Inflammatory macrophage (primary cell): ENCODE measurements at places on chromosomes 12 and 14.
A peak's percentile ranks its signal among the peaks of the same experiment; 100 is the strongest.

- no peak for DNase-seq
Observed at GRCh38 chr12:10397296-10397695, 7.5 kb upstream of the KLRK1 start.

- no peak for DNase-seq
Observed at GRCh38 chr14:36718216-36718615, 56.6 kb downstream of the PAX9 start.

- no peak for DNase-seq
Observed at GRCh38 chr12:24600551-24600950, 348.4 kb downstream of the BCAT1 start.

DNA sequence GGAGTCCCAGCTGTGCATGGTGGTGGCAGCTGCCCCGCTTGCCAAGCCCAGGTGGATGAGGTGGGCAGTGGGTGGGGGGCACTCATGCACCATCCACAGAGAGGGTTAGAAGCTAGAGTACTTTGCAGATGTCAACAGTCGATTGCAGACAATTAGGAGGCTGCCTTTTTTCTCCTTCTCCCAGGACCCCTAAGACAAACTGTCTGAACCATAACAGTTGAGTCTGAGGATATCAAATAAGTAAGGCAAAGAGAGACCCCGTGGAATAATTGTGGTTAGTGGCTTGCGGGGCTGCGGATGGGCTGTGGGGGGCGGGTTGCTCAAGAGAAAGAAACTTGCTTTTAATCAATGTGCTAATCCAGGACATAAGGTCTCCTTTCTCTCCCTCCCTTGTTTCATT, 926.2 kb downstream of the VRK1 start:
- no peak for DNase-seq

- DNase-seq = no peak
Observed at GRCh38 chr12:56633468-56634241, 3.5 kb upstream of the BAZ2A start.

- DNase-seq = no peak
Observed at GRCh38 chr14:69711065-69711464, 55.9 kb upstream of the SRSF5 start.

DNA sequence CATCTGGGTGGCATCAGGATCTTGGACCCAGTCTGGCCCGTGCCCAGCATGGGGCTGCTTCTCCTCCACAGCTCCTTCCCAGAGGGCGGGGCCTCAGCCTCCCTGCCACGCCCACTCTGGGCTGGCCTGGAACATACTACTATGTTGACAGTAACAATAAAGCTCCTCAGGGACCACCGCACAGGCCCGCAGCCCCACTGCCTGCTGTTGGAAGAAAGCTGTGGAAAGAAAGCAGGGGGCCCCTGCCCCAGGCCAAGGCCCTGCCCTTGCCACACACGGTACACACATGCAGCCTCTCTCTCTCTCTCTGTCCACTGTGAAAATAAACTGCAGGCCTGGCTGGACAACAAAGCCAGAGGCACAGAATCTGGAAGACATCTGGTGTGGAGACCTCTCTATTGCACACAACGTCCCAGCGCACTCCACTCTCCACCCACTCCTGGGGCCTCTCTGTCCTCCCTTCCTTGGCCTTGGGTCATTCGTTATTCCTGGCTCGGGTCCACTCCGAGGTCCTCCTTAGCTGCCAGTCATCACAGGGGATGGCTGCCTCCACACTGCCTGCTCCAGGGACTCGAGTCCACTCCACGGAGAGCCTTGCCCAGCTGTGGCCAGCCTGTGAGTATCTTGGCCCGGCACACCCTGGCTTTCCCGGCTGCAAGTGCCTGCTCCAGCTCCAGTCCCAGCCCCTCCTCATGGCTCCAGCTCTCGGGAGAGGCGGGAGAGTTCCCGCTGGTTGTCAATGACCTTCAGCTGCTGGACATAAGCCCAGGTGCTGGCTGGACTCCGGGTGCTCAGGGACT, 11.8 kb upstream of the ENDOU start:
- DNase-seq = no peak

DNA sequence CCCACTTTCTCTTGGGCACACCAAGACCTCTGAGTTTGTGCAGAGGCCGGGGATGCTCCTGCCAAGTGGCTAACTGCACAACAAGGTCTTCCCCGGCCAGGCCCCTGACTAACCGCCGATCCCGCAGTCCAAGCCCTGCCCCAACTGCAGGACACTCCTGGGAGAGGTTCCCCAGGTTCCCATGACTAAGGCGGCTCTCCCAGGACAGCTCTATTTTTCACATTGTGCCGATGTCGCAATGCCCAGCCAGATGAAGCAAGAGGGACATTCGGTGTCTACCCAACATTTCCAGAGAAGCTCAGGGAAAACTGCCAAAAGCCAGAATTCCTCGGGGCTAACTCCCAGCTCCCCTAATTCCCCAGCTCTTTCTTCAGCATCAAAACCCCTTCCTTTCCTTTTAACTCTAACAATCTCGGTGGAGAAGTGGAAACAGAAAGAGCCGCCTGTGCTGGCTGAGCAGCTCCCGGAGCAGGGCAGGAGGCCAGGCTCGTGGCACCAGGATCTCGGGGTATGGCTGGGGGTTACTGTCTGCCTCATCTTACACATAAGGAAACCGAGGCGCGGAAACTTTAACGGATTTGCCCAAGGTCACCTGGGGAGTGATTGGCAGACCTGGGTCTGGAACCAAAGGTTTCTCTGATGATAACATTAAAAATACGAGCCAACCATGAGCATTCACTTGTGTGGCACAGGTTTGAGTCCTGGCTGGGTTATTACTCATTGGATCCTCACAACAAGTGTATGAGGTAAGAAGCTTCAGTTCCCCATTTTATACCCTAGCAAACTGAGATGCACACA, 318.2 kb downstream of the BCL11B start:
- DNase-seq = peak; percentile 47

DNA sequence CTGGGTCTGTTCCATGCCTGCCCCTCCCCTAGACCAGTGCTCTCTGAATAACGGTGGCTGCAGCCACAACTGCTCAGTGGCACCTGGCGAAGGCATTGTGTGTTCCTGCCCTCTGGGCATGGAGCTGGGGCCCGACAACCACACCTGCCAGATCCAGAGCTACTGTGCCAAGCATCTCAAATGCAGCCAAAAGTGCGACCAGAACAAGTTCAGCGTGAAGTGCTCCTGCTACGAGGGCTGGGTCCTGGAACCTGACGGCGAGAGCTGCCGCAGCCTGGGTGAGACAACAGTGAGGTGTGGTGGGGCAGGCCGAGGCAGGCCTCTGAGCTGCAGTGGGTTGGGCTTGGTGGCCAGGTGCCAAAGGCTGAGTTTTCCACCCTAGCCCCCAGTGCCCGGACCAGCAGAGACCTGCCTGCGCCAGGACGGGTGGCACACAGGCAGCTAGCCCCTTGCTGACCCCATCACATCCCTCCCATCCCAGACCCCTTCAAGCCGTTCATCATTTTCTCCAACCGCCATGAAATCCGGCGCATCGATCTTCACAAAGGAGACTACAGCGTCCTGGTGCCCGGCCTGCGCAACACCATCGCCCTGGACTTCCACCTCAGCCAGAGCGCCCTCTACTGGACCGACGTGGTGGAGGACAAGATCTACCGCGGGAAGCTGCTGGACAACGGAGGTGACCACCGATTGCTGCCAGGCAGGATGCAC, 28.2 kb upstream of the LRP1-AS start:
- peak; percentile 75 for DNase-seq

DNA sequence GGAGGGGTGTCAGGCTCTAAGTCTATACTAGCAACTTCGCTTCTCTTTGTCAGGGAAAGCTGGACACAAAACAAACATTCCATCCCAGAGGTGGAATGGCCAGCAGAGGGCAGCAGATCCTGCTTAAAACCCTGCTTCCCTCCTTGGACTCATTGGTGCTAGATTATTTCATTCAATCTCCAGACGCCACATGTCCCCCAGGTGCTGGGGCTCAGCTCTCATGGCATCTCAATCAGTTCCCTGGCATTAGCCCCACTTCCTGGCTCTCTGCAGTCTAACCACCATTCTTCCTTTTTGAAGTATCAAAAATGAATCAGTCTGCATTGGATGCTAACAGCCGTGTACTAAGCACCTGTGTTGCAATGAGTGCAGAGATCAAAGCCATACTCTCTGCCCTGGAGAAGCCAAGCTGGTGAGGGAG, 8.1 kb upstream of the PPP1R1A start:
- peak; percentile 60 for DNase-seq

DNA sequence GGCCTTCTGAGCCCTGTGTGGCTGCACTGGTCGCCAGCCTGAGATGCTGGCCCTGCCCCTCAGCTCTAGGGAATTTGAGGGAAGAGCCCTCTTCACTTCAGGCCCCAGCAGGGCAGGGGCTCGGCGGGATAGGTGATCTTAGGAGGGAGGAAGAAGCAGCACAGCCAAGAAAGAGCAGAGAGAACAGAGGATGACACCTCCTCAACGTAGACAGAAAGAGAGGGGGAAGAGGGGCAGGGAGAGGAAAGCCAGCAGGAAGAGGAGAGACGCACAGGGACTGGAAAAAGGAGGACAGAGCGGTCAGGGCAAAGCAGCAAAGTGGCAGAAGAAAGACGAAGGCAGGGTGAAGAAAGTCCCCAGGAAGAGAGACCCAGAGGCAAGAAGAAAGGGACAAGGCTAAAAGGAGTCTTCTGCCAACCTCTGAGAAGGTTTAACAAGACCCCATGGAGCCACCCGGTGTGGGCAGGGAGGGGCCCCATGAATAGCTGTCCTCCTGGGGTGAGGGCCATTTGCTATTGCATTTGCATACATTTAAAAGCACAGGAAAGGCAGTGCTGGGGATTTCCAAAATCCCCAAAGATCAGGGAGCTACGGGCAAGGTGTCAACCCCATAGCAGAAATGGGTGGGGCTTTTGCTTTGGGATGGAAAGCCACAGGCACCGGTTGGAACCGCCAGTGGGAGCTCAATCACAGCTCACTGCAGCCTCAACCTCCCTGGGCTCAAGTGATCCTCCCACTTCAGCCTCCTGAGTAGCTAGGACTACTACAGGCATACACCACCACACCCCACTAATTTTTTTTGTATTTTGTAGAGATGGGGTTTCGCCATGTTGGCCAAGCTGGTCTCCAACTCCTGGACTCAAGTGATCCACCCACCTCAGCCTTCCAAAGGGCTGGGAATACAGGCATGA, 22.7 kb downstream of the CMKLR1 start:
- DNase-seq = no peak

- DNase-seq = no peak
Observed at GRCh38 chr12:66115071-66115600, 15.4 kb downstream of the LLPH start.

DNA sequence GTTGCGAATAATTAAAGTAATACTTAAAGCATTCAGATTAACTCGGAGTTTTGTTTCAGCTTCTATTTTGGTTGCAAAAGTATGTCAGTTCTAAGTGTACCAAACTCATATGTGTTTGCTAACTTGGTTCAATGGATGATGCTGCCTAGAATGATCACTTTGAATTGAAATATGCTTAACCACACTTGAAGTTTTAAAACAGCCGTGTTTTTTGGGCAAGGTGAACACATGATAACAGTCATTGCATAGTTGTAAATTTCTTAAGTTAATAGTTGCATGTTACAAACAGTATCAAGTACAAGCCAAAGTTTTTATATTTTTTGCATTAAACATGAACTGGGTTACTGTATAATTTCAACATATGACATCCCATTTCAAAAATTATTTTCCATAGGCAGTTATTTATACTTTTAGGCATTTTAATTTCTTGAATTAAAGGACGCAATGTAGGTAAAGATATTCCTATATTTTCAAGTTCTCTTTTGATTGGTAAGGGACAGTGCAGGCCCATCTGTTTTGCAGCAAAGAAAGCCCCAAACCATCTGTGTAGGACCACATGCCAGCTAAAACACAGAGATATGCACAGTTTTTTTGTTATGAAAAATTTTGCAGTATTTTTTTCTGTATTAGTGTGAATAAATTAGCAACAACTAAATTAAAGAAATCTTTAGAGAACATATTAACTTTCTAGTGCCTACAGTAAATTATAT, 575.5 kb downstream of the PRKD1 start:
- no peak for DNase-seq

- DNase-seq = peak; percentile 73
Observed at GRCh38 chr12:93139028-93139665, 210.1 kb upstream of the EEA1 start.

- DNase-seq = no peak
Observed at GRCh38 chr14:52974406-52974805, 23.6 kb upstream of the FERMT2 start.

DNA sequence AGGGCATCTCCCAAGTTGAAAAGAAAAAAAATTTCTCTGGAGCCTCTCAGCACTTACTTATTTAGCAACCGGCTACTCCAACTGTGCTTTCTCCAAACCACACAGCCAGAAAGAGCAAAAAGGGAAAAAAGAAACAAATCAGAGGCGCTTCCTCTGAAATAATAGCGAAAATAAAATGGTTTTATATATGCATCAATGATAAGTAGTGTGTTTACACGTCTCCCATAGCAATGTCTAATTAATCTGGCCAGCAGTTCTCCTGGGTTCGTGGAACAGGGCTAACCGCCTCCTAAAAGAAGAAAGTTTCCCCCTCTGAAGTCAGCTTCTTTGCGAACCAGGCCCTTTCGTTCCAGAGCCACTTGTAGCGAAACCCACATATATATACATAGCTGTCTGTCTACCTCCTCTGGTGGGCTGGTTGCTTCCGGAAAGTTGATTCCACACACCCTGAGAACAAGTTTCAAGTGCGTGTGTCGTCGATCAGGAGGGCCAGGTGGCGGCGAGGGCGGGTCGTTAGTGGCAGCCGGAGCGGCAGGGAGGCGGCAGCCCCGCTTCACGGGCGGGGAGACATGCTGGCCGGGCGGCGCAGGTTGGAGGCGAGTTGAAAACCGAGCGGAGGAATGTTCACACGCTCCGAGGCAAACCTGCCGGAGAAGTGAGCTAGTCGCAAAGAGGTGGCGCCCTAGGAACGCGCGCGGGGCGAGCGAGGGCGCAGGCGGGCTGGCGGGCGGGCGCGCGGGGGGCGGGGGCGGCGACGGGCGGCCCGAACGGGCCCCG, 2.7 kb downstream of the PTHLH start:
- DNase-seq = no peak

GRCh38 chr14:84298663-84299195, 1231.2 kb upstream of the FLRT2 start:
- no peak for DNase-seq

GRCh38 chr12:98788396-98788795, 143.3 kb downstream of the APAF1 start:
- DNase-seq = no peak

GRCh38 chr12:64782191-64782876, 23.1 kb upstream of the GNS start:
- peak; percentile 59 for DNase-seq

- no peak for DNase-seq
Observed at GRCh38 chr12:8905546-8905945, 8.8 kb upstream of the PHC1 start.

- no peak for DNase-seq
Observed at GRCh38 chr14:75094896-75095295, 25.5 kb downstream of the ZC2HC1C start.

- DNase-seq = peak; percentile 67
Observed at GRCh38 chr14:95522556-95522955, 6.1 kb upstream of the SYNE3 start.

GRCh38 chr12:49696723-49697122, 10.5 kb downstream of the FMNL3 start:
- peak; percentile 24 for DNase-seq

- DNase-seq = no peak
Observed at GRCh38 chr14:65065719-65066118, 36.6 kb downstream of the MAX start.
